H1 (cell line): ENCODE measurements at places on chromosomes 5 and 9. TPM values are rescaled to one million over a fixed set of nuclear protein-coding genes. Genes with fewer than 3 reads are reported as not detected.
A peak's percentile ranks its signal among the peaks of the same experiment; 100 is the strongest.

GRCh38 chr9:127214421-127215267 is 49.9 kb upstream of the GARNL3 start:
- no peak for DNase-seq

- DNase-seq = no peak
These were observed 270.8 kb downstream of the NTRK2 start for GRCh38 chr9:84940294-84940693.

GRCh38 chr5:132760049-132760420 is 12.8 kb downstream of the CCNI2 start:
- peak; percentile 32 for DNase-seq

DNA sequence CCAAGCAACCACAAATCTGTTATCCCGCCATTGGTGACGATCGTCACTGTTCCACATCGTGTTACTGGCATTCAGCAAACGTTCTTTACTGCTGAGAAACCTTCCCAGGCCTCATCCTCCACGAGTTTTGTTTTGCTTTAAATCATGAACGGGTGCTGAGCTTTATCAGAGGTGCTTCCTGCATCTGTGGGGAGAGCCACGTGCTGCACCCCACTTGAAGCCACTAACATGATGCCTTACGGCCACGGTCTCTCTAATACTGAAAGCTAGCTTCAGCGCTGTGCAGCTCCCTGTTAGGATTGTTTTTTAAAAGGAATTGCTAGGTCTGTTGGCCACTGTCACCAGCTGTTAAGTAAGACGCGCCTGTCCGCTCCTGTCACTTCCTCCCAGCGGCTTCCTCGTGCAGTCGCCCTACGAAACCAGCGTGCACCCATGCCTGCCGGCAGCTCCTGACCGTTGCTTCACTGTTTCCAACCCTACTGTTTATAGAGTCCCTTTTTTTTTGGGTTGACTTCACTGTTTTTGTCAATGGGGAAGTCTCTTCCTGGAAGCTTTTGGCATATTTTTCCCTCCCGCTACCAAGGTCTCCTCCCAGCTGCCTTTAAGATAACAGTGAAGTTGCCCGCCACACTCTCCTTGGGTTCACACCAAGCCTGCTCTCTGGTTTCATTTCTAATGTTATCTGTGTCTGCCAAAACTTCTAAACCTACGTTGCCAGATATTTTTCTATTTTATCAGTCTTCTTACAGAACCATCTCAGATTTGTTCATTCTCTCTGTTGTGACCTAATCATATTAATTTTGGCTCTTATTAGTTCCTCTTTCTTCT is 20.3 kb downstream of the LPCAT1 start:
- DNase-seq = no peak

DNA sequence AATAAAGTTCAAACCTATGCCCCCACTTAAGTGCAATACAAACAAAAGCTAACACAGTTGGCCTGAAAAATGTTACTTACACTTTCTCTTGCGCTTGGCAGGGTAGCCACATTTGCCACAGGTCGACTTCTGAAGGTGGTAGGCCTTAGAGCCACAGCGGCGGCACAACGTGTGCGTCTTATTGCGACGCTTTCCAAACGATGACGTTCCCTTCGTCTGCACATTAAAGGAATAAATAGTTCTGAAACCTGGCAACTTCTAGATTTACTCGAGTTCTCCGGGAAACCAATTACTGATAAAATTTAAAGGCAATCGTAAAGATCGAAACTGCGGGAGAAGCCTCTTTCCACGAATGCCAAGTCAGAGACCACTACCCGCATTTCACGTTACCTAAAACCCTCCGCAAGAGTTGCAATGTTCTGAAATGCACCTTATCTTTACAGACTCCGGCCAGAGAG is 602 bp downstream of the RPL37 start:
- DNase-seq = no peak

GRCh38 chr9:114081441-114082016 is 3.4 kb upstream of the AMBP start:
- DNase-seq = no peak

DNA sequence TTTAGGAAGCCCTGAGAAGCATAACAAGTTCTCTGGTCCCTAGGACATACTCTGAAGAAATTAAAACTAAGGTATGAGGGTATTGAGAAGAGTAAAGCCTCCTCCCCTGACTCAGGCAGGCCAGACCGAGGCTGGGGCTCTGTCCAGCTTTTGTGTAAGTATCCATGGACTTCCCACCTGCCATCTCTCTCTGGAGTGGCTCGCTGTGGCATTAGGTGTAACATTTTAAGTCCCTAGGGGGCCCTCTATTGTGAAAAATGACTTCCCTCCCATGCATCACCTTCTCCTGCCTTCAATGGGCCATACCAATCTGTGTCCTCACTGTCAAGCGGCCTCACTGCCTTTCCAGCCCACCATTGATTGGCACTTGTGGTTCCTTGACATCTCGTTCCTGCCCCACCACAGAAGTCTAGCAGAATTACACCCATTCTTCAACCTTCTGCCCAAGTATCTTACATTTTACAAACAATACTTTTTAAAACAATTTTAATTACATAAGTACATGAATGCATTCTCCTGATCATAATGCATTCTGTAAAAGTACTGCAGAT is 205.5 kb downstream of the SLIT3 start:
- DNase-seq = no peak

DNA sequence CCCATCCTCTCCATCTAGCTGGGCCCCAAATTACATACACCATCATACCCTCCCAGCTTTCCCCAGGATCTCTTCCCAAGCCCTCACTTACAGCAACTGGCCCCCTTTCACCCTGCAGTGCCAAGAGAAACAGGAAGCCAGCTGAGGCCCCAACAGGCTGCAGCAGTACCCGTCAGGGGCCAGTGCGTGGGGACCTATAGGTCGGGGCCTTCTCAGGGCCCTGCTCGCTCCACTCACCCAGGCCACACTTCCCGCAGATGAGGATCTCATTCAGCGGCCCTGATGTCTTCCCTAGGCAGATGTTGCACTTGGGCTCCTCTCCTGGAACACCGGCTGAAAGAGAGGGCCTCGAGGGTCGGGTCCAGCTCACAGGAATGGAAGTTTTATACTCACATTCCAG is 6.8 kb downstream of the PHF19 start:
- DNase-seq = no peak

- no peak for DNase-seq
These were observed 2384.6 kb upstream of the WWC1 start for GRCh38 chr5:165906871-165907270.

DNA sequence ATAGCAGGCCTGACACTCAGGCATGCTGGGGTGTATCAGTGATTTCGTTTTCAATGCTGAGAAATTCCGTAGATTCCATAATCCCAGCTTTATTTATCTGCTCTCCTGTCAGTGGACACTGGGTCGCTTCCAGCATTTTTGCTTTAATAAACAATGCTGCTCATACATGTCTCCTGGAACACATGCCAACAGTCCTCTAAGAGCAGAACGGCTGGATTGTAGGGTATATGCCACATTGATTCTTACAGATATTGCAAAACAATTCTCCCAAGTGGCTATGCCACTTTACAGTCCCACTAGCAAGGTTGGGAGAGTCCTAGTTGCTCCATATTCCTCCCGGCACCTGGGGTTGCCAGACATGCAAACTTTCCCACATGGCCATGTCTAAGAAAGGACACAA is 81.9 kb downstream of the RAPGEF1 start:
- DNase-seq = no peak

- no peak for DNase-seq
These were observed 46.3 kb downstream of the TNFAIP8 start for GRCh38 chr5:119402081-119402480.

GRCh38 chr9:108163321-108164005 is 673.9 kb upstream of the KLF4 start:
- DNase-seq = no peak

DNA sequence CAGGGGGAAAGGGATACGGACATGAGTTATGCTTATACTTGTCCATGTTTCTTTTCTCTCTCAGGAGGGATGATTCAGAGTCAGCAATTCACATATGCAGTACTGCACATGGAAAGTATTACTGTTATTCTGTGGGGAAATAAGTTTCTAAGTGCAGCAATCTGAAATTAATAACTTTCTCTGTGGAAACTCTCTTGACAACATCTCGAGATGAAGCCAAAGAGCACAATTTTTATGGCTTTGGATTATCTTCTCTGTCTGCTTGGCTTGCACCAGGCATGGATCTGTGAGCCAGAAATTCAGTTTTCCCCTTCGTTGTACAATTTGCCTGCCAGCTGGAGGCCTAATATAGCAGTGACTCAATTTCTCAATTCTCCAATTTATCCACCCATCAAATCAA is 2.5 kb upstream of the NDFIP1 start:
- no peak for DNase-seq

DNA sequence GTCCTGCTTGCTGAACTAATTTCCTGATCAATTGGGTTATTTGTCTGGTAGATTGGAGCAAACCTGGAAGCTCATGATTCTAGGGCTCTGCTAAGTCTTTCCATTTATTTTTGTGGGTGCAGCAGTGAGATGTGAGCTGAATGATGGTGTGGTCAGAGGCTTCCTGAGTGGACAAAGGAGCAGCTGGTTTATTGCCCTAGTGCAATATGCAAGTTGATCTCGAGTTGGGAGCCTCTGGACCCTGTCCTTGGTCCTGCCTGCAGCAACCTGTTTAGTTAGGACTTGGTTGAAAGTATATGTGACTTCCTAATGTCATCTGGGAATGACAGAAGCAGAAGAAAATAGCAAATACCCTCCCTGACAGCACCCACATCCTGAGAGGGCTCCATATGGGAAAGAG is 4.2 kb upstream of the UNC5A start:
- DNase-seq = no peak

- DNase-seq = no peak
These were observed 887 bp upstream of the MAP3K1 start for GRCh38 chr5:56814361-56814962.

GRCh38 chr9:10071579-10071978 is 541.2 kb downstream of the PTPRD start:
- DNase-seq = no peak

- no peak for DNase-seq
These were observed 99.6 kb upstream of the RAPGEF1 start for GRCh38 chr9:131839281-131840084.

DNA sequence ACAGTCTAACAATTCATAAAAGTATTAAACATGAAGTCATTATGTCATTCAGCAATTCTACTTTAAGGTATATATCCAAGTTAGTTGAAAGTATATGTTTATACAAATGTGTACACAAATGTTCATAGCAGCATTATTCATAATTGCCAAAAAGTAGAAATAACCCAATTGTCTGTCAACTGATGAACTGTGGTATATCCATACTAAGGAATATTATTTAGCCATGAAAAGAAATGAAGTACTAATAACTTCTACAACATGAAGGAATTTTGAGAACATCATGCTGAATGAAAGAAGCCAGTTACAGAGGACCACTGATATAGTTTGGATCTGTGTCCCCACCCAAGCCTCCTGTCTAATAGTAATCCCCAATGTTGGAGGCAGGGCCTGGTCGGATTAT is 224.3 kb downstream of the SPATA31D1 start:
- DNase-seq = no peak

GRCh38 chr5:55578771-55579170 is 44.0 kb upstream of the PLPP1 start:
- DNase-seq = no peak

GRCh38 chr9:228929-229695 is 14.4 kb downstream of the DOCK8 start:
- no peak for DNase-seq

- no peak for DNase-seq
These were observed 160.6 kb downstream of the TAF11L14 start for GRCh38 chr5:17794815-17795214.

DNA sequence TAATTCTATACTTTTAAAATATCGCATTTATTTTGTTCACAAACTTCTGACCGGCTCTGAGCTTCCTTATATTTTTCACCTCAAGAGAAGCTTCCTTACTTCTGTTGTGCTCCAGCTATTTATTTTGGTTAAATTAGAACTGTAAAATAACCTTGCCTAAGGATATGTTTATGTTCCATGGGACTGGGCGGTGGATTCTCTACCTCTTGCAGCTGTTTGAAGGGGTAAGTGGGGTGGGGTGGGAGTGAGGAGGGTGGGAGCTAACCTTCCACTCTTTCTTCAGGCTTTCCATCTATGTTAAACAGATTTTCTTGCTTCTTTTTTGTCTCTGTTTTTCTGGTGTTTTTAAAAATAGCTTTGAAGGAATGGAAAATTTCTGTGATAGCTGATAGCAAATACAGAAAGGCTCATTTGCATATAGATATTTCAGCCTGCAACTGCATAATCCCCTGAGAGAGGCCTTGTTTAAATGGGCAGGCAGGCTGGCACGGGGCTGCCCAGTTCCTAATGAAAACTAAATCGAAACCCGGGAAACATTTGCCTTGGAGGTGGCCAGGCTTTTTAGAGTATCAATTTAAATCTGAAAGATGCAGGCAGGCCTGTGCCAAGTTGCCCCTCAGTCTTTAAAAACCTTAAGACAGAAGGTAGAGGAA is 122.1 kb upstream of the DMAC1 start:
- no peak for DNase-seq

- no peak for DNase-seq
These were observed 446 bp downstream of the NXNL2 start for GRCh38 chr9:88535226-88536022.

DNA sequence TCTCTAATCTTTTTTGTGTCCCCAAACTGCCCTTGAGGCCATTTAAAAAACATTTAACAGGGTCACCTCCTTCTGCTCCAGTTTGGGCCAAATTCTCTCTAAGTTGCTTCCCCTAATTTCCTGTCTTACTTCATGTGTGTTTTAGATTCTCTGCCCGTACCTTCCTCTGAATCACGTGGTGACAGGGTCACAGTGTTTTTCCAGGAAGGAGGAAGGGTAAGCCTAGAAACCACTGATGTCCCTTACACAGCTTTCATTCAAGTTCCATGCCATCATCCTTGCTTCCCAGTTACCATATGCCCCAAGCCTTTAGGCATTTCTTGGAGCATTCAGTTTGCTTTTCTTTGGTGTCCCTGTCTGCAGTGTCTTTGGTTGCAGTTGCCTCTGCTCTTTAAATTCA is 42.4 kb upstream of the MACIR start:
- no peak for DNase-seq

DNA sequence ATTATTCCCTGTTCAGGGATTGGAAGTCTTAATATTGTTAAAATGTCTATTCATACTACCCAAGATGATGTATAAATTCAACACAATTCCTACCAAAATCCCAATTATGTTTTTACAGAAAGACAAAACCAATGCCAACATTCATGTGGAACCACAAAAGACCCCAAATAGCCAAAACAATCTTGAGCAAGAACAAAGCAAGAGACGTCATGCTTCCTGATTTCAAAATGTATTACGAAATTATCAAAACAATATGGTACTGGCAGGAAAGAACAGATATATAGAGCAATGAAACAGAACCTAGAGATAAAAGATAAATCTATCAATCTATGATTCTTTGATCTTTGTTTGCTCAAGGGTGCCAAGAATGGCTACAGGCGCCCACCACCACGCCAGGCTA is 237.9 kb downstream of the TAF11L14 start:
- DNase-seq = no peak

Gene CFAP157
- total RNA-seq = not detected in 2 replicates

Gene GCNT4
- 14.4 and 14.5 TPM in 2 replicates for total RNA-seq

Gene TPPP
- total RNA-seq = 0.65 and 0.93 TPM in 2 replicates

Gene ABLIM3
- total RNA-seq = 0.56 and 0.69 TPM in 2 replicates

Gene CCT5
- total RNA-seq = 509 and 549 TPM in 2 replicates

Gene KCNMB1
- 0.10 and 0.19 TPM in 2 replicates for total RNA-seq

Gene FASTKD3
- 7.6 and 8.7 TPM in 2 replicates for total RNA-seq

Gene GIN1
- 7.0 and 7.1 TPM in 2 replicates for total RNA-seq

Gene FOXD4L5
- 0.13 TPM in 1 of 2 replicates, not detected in the other for total RNA-seq
